ENCODE measurements at places on chromosomes 12 and 14.

DNA sequence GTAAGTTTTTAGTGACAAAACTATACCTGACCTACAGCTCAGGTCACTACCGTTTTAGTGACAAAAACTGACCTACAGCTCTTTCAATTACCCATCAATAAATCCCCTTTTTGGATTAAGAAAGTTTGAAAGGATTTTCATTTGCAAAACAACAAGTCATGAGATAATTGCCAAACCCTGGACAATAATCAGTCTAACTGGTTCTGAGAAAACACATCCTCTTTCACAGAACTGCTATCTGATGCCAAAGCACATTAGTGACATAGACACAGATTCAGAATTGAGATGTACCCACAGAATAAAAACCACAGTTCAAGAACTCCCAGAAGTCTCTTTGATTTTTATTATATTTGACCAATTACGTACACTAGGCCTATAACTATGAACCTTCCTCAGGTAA, 126.0 kb upstream of the COCH start:
- H3K4me1 ChIP-seq: no peaks in the 10 kb centered on the region
- no peaks in the 10 kb centered on the region for H3K36me3 ChIP-seq
- no peak overlapping the region for H3K4me3 ChIP-seq
- H3K27ac ChIP-seq: no peak overlapping the region

GRCh38 chr14:104422837-104423681, 156.5 kb upstream of the C14orf180 start:
- peaks cover 10% of the 10 kb centered on the region for H3K27me3 ChIP-seq
- H3K27ac ChIP-seq: no peak overlapping the region

- H3K27ac ChIP-seq: peak overlapping the region; percentile 59
- peaks cover 3% of the 10 kb centered on the region for H3K27me3 ChIP-seq
- H3K36me3 ChIP-seq: no peaks in the 10 kb centered on the region
- no peak overlapping the region for H3K4me3 ChIP-seq
- peaks cover 28% of the 10 kb centered on the region for H3K4me1 ChIP-seq
Measured at GRCh38 chr12:68240079-68240478, 13.3 kb downstream of the IL22 start.

DNA sequence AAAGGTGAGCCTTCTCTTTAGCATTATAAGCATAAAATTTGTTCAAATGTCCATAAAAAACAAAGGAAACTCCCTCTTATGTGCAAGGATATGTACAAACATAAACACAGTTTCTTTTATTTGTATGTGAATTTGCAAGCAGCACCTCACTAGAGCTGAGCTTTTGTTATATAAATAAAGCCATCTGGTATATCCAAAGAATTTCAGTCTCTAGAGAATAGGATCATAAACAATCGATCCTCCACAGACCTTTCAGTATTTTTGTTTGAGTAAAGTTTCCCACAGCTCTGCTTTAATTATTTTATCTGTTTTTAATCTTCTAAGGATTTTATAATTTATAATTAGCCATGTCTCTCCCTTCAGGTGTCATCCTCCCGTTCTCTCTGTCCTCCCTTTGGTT, 89.2 kb downstream of the OTOGL start:
- H3K27me3 ChIP-seq: no peaks in the 10 kb centered on the region
- peaks cover 38% of the 10 kb centered on the region for H3K4me1 ChIP-seq
- H3K36me3 ChIP-seq: no peaks in the 10 kb centered on the region

- peaks cover 37% of the 10 kb centered on the region for H3K27me3 ChIP-seq
- no peak overlapping the region for H3K27ac ChIP-seq
- H3K36me3 ChIP-seq: no peaks in the 10 kb centered on the region
- no peak for DNase-seq
- no peaks in the 10 kb centered on the region for H3K4me1 ChIP-seq
- no peak overlapping the region for H3K4me3 ChIP-seq
Measured at GRCh38 chr12:45575417-45575816, 154.1 kb upstream of the ARID2 start.

- no peak for DNase-seq
- no peak overlapping the region for H3K27ac ChIP-seq
- no peaks in the 10 kb centered on the region for H3K27me3 ChIP-seq
- H3K4me3 ChIP-seq: no peak overlapping the region
- H3K36me3 ChIP-seq: no peaks in the 10 kb centered on the region
Measured at GRCh38 chr14:40410708-40411107, 978.5 kb upstream of the FBXO33 start.

DNA sequence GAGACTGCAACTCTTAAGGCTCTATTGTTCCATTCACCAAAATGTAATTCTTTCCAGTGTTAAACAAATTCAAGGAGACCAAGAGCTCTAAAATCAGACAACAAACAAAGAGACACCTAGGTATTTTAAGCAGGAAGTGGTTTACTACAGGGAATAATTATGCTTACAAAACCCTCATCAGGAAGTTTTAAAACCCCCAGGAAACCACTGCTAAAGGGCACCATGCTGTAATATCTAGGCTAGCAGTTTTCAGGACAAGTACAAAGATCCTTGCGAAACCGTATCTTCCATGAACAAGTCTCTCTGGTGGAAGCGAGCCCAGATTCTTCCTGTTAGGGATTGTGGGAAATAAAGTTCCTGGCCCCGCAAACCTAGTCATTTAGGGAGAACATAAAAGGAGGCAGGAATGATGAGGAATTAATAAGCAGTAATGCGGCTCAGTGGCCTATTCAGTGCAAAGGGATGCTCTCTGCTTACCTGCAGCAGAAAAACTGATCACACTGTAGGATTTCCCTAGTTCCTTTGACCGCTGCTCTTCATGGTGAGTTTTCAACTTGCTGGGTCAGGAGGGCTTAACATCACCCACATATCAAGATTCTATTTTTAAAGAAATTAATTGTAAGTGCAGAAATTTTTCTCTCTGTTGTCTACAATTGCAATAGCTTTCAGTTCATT, 42.8 kb downstream of the ACSM4 start:
- H3K27me3 ChIP-seq: no peaks in the 10 kb centered on the region
- no peaks in the 10 kb centered on the region for H3K4me1 ChIP-seq
- no peak overlapping the region for H3K4me3 ChIP-seq
- DNase-seq: no peak
- H3K36me3 ChIP-seq: peaks cover 4% of the 10 kb centered on the region
- no peak overlapping the region for H3K27ac ChIP-seq

DNA sequence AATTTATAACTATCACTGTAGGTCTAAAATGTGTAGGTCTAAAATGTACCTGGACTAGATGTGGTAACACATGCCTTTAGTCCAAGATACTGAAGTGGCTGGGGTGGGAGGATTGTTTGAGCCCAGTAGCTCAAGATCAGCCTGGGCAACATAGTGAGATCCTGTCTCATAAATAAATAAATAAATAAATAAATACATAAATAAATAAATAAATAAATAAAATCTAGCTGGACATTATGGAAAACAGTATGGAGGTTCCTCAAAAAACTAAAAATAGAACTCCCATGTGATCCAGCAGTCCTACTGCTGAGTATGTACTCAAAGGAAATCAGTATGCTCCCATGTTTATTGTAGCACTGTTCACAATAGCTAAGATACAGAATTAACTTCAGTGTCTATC, 24.0 kb downstream of the PDE3A start:
- H3K4me1 ChIP-seq: peaks cover 22% of the 10 kb centered on the region
- no peak for DNase-seq
- H3K4me3 ChIP-seq: no peak overlapping the region
- H3K36me3 ChIP-seq: peaks cover 8% of the 10 kb centered on the region

DNA sequence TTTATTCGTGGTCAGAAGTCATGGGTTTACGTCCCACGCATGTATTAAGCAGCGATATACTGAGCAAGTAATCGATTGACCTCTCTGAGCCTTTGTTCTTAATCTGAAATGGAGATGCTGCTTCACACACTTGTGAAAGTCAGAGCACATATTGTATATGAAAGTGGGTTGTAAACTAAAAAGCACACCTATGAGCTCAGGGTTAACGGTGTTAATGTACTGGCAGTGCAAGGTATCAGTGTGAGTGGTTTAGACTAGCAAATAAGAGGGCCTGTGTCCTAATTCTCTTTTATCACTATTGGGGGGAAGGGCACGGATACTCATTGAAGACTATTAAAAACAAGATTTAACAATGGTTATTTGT, 676 bp downstream of the MRPL42 start:
- H3K4me1 ChIP-seq: peaks cover 24% of the 10 kb centered on the region
- no peaks in the 10 kb centered on the region for H3K27me3 ChIP-seq
- H3K27ac ChIP-seq: peak overlapping the region; percentile 94
- DNase-seq: no peak

DNA sequence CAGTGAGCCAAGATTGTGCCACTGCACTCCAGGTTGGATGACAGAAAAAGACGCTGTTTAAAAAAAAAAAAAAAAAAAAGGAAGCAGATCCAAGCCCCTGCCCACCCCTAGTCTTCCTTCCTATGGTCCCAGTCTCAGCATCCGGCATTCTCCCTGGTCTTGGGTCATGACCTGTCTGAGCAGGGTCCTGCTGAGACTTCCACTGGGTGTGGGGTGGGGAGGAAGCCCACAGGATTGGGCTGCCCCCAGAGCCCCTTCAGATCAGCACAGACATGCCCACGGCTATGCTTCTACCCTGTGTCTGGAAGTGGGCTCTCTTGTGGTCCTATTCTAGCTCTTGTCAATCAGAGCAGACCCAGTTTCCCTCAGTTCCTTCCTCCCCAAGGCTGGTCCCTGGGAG, 12.6 kb upstream of the PLEK2 start:
- H3K27ac ChIP-seq: no peak overlapping the region
- no peaks in the 10 kb centered on the region for H3K36me3 ChIP-seq
- H3K4me3 ChIP-seq: no peak overlapping the region
- H3K4me1 ChIP-seq: no peaks in the 10 kb centered on the region
- H3K27me3 ChIP-seq: peaks cover 8% of the 10 kb centered on the region

DNA sequence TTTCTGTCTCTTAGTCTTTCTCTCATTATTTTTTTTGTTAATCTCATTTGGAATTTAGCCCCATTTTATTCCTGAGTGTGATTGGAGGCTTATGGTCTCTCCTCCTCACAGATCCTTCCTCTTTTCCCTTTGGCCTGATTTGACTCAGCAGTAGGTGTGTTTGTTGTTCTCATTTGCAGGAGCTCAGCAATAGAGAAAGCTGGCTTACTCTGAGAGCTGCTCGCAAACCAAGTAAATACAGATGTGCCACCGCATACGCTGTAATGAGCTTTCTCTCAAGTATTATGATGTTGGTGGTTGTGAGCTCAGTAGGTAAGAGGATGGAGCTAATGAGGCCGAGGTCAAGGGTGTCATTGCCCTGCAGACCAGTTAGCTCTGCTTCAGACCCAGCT, 206.5 kb downstream of the ETV6 start:
- peaks cover 21% of the 10 kb centered on the region for H3K4me1 ChIP-seq
- H3K27ac ChIP-seq: peak overlapping the region; percentile 61
- DNase-seq: no peak

- no peak overlapping the region for H3K27ac ChIP-seq
- peaks cover 2% of the 10 kb centered on the region for H3K4me1 ChIP-seq
- no peak for DNase-seq
- no peaks in the 10 kb centered on the region for H3K36me3 ChIP-seq
Measured at GRCh38 chr14:64266239-64266638, 27.9 kb downstream of the ESR2 start.

GRCh38 chr12:69008520-69008919, 75.5 kb upstream of the CPM start:
- no peaks in the 10 kb centered on the region for H3K36me3 ChIP-seq
- peak overlapping the region; percentile 90 for H3K27ac ChIP-seq
- H3K4me1 ChIP-seq: peaks cover 26% of the 10 kb centered on the region
- H3K4me3 ChIP-seq: no peak overlapping the region
- DNase-seq: no peak
- H3K27me3 ChIP-seq: no peaks in the 10 kb centered on the region

DNA sequence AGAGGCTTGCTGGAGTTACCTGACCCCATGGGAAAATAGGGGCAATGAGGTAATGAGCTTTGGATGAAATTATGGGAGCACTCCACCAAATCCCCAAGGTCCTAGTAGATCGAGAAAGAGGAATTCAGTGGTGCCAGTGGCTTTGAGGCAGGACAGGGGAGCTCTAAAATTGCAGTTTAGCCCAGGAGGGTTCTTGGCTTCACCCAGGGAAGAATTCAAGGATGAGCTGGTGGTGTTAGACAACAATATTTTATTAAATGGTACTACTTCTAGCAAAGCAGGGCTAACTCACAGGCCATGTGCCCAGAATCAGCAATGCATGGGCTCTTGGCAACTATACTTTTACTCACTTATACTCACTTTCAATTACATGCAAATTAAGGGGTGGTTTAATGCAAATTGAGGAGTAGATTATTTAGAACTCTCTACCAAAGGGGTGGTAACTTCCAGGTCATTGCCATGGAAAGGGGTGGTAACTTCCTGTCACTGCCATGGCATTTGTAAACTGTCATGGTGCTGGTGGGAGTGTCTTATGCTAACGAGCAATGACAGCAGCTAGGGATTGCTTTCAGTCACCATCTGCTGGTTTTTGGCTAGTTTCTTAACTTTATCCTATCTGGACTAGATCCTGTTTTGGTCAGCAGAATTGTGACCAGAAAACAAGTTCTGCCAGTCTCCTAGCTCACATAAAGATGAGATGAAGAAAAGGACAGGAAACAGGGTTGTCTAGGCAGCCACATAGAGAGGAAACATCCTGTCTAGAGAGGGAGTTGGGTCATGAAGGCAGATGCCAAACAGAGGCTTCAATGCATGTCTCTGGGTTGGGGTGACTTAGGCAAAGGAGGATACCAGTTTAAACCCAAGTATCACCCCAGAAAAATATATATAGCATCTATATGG, 64.7 kb downstream of the ZNF641 start:
- H3K27me3 ChIP-seq: peaks cover 25% of the 10 kb centered on the region
- no peaks in the 10 kb centered on the region for H3K4me1 ChIP-seq
- no peak for DNase-seq
- H3K27ac ChIP-seq: no peak overlapping the region
- H3K4me3 ChIP-seq: no peak overlapping the region

GRCh38 chr14:104827177-104828055, 26.5 kb downstream of the ZBTB42 start:
- no peak for DNase-seq
- no peaks in the 10 kb centered on the region for H3K36me3 ChIP-seq
- peak overlapping the region; percentile 68 for H3K4me3 ChIP-seq
- peaks cover 18% of the 10 kb centered on the region for H3K4me1 ChIP-seq
- H3K27me3 ChIP-seq: no peaks in the 10 kb centered on the region

GRCh38 chr12:40565029-40565633, 127.1 kb upstream of the CNTN1 start:
- H3K4me3 ChIP-seq: no peak overlapping the region
- no peaks in the 10 kb centered on the region for H3K36me3 ChIP-seq
- H3K27me3 ChIP-seq: no peaks in the 10 kb centered on the region
- no peaks in the 10 kb centered on the region for H3K4me1 ChIP-seq
- H3K27ac ChIP-seq: no peak overlapping the region

All from osteocyte (in vitro differentiated cells).